ENCODE measurements at places on chromosomes 7 and 10.

DNA sequence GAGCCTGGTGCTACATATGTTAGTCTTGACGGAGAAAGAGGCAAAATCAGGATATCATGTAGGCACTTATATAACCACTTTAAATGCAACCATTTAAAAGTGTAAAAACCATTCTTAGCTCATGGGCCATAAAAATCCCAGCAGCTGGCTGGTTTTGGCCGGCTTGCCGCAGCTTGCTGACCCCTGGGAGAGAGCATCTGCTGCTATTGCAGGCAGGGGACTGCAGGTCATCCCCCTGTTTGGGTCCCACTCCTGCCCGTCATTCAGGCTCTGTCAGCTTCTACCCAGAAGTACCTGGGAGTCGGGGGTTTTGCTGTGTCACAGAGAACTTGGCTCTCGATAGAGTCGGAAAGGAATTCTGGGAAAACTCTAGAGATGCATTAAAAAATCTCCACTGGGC is 187.4 kb downstream of the CUX1 start:
- DNase-seq: no peak

GRCh38 chr10:99874341-99875085 is 92.1 kb downstream of the ABCC2 start:
- DNase-seq: no peak

GRCh38 chr7:131471250-131472004 is 85.0 kb downstream of the PODXL start:
- DNase-seq: no peak

DNA sequence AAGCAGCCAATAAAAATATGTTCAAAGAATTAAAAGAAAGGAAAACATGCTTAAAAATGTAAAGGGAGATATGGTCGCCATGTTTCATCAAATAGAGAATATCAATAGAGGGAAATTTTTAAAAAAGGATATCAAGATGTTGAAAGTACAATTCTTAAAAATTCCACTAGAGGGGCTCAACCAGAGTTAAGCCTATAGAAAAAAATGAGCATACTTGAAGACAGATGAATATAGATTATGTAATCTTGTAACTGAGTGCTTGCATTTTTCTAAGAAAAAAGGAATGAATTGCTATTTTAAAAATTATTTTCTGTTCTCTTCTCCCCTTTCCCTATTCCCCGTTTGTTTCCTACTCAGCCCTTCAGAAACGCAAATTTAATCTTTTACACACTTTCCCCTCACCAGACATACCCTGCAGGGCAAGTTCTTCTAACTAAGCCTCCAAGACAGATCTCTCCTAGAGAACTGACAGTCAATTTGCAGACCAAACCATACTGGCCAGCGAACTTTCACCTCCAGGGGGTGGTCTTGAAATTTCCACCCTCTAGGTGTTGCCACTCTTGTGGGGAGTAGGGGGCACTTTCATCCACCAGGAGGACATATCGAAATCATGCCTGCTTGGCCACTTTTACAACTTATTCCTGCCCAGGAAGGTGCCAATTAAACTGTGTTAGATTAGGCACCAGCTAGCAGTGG is 67.7 kb downstream of the NSUN6 start:
- no peak for DNase-seq

- no peak for DNase-seq
These were observed 11.2 kb upstream of the ING3 start for GRCh38 chr7:120939345-120939744.

DNA sequence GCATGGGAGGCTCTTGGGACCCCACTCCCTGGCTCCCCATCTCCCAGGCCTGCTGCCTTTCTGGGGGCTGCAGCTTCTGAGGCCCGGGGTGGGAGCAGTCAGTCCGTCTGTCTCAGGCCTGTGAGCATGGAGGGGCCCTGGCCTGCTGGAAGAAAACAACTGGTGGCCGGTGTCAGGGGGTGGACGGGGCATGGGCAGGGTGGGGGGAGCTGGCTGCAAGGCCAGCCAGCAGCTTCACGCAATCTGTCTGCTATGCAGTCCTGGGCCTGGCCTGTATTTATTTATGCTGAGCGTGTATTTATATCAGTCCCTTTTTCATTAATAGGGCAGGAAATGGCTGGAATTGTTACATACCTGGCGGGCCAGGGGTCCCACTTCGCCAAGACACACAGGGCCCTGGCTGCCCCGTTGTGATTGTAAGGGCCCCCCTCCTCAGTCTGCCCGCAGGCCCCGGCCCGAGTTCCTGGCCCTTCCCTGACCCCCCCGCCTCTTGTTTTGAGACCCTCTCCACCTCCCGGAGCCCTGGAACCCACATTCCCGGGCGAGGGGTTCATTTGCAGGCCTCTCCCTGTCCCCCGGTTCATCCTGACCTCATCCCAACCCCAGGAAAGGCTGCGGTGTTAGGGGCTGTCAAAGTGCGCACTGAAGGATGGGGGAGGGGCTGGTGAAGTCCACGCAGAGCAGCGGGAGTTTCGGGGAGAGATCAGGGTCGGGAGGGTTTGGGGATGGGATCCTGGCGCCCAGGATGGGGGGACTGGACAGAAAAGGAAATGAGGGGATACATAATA is 8.2 kb downstream of the TMEM270 start:
- DNase-seq: no peak
